ENCODE measurements at places on chromosomes 13 and 19. TPM values are rescaled to one million over a fixed set of nuclear protein-coding genes. Genes with fewer than 3 reads are reported as not detected.

DNA sequence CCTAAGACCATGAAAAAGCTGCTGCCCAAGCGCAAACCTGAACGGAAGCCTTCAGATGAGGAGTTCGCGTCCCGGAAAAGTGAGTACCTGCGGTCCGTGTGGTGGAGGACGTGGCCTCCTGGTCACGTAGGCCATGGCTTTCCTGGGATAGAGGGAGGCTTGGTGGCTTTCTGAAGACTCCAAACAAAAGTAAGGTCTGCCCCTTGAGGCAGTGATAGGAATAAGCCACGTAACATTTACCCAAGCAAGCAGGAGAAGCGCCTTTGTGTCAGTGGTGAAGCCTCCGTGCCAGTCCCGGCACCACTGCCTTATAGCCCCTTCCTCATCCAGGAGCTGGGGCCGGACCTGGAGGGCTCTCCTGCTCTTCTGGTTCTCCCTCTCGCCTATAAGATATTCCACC lies 34.3 kb upstream of the TEX29 start:
- no peak for DNase-seq

DNA sequence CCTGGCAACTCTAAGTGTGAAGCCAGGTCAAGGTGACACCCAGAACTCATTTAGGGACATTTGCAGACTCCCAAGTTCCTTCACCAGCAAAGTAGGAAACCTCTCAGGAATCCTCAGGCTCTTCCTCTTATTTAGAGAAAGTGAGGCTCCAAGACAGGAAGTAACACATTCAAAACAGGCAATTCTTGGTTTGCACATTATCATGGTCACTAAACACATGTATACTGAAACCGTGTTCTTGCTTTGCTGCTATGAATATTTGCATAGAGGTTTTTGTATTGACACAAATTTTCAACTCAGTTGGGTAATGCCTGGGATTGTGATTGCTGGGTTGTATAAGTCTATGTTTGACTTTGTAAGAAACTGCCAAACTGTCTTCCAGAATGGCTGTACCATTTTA lies 13.2 kb upstream of the URI1 start:
- no peak for DNase-seq

DNA sequence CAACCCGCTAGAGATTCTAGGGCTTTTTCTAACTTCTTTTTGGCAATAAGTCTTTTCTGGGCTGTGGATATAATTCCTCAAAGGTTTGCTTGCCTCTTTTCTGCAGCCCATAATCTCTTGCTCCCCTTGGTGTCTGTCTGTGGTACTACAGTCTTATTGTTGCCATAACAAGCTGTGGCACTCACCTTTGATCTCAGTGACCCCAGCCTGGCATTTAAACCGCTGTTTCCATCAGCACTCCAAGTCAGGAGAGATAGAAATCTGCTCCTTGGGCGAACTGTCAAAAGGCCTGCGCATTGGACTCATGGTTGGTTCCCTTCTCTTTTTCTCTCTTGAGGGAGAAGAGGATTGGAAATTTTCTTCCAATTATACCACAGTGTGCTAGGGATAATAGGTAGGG lies 14.5 kb upstream of the MPHOSPH8 start:
- DNase-seq, result peak; percentile 23

KRTDAP gene
- total RNA-seq, result not detected

DNA sequence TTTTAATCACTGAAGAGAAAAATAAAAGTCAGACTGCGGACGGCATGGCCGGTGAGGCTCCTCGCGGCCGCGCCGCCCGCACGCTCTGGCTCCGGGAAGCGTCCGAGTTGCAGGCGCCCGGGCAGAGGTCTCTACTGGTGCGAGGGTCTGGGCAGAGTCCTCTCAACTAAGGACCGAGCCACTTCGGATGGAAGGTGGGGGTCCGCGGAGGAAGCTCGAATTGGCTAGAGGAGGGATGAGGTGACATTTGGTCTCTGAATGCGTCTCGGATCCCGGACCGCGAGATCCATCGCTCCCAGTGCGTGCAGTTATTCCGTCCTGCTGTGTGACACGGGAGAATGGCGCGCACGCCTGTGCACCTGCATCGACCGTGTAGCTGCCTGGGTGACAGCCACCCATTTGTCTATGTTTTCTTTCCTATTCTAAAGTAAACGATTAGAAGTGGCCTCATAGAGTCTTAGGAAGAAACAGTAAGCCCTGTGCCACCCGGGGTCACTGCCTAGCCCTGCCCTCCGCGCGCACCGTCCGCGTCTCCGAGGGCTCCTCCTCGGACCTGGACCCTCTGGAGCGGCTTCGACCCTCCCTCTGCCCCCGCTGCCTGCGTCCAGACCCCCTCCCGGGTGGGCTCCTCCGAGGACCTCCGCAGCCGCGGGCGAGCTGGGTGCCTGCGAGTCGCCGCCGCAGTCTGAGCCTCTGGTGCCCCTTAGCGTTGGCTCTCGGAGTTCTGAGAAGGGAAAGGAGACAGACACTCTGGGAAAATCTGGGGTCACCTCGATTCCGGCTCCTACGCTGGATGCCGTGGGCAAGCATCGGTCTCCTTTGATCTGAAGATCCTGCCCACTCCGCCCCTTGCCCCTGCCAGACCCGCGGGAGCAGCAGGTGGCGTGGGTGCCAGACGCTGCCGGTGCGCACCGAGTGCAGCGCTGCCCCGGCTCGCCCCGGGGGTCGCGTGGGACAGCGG lies 347.4 kb downstream of the LIG4 start:
- DNase-seq, result peak; percentile 24

GPR108 gene
- total RNA-seq, result 67.7 TPM

DNA sequence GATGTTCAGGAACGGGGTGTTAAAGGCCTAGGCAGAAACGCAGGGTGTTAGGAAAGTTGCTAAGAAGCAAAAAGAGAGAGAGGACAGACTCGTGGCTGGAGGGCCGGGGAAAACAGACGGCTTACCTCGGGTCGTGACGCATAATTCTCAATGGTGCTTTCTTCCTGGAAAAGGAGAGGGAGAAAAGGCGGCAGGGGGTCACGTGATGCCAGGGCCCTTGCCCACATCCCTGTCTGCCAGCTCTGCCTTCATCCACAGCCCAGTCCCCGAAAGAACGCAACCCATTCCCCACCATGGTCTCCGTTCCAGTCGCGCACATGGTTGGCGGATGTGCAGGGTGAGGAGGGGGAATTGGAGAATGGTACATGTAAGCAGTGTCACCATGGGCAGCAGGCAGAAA lies 1.6 kb downstream of the KRTDAP start:
- DNase-seq, result no peak

DNA sequence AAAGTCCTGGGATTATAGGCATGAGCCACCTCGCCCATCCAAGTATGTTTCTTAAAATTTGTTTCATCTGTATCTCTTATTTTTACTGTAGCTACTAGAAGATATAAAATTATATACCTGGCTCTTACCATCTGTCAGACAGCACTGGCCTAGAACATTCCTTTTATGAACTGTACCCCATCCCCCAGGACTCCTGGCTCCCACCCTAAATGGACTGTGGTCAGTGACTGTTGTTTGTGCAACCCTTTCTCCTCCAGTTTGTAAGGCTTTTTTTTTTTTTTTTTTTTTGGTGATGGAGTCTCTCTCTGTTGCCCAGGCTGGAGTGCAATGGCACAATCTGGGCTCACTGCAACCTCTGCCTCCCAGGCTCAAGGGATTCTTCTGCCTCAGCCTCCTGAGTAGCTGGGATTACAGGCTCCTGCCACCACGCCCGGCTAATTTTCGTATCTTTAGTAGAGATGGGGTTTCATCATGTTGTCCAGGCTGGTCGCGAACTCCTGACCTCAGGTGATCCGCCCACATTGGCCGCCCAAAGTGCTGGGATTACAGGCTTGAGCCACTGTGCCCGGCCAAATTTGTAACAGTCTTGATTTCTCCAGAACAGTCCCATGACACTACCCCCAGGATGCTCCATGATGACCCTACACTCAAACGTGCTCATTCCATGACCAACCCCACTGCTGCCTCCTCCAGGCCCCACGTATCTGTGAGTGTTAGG lies 2.5 kb downstream of the NDUFA3 start:
- no peak for DNase-seq

Data from Calu3 (cell line).